ENCODE measurements at places on chromosomes 7 and 10.

DNA sequence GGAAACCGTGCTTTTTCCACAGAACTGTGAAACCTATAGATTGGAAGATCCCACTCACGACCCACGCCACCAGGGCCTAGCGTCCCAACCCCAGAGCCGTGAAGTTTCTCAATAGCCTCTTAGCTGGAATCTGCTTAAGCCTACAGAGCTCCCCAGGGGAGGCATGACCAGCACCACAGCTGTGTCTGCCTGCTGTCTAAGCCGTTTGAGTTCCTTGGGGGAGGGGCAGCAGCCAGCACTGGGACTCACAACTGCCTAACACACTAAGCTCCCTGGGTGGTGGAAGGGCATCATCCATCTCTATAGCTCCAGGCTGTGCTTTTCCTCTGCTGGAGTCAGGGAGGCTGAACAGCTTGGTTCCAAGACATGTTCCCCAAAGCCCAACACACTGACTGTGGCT, 26.0 kb upstream of the TMEM140 start:
- DNase-seq, result no peak

DNA sequence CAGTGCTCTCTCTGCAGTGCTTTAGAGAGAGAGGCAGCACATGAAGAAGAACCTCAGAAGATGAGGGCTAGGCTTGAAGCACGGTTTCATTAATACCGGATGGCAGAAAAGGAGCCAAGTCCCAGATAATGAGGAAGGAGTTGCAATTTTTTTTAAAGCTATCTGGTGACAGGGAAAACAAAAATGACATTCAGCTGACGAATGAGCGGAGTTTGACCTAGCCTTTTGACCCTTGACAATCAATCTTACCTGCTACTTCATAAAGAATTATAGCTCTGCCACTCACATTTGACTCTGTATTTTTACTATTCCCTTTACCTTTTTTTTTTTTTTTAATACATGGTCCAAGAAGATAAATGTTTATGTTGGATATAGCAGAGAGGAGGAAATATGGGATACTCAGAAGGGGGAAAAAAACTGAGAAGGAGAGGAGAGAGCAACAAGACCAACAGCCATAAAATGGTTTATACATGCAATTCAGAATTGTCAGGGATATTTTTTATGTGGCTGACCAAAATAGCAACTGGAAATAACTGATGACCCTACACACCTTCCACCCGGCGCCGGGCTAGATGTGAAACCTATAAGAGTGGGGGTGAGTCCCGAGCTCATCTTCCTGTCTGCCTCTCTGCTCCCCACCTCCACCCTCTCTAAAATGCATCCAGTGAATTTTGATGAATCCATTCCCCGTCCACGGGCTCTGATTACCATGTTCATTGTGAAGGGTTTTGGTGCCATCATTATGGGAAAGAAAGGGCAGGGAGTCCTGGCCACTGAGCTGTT, 274.4 kb upstream of the YAE1 start:
- DNase-seq, result no peak

GRCh38 chr7:50552921-50553320, 12.3 kb downstream of the DDC start:
- no peak for DNase-seq

DNA sequence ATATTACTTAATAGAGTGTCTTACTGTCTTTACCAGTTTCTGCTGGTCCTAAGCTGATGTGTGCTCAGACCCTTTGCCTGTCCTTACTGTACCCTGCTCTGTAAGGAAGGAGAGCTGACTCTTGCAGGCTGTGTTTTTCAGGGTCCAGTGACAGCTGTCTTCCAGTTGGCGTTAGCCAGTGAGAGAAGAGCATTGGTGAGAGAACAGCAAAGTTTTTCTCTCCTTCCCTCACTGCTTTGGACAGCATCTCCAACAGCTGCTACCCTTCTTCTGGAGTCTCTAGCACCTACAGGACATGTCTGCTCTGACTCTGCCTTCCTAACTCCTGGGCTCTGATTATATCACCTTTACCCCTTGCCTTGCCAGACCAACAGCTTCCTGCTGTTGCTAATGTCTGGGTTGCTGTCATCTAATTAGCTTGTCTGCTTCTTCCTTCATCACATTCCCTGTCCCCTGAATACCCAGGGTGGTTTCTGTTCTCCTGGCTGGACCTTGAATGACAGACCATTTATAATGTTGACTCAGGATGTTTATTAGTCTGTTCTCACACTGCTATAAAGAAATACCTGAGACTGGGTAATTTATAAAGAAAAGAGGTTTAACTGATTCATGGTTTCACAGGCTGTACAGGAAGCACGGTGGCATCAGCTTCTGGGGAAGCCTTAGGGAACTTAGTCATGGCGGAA, 23.5 kb upstream of the PANK1 start:
- DNase-seq, result no peak

DNA sequence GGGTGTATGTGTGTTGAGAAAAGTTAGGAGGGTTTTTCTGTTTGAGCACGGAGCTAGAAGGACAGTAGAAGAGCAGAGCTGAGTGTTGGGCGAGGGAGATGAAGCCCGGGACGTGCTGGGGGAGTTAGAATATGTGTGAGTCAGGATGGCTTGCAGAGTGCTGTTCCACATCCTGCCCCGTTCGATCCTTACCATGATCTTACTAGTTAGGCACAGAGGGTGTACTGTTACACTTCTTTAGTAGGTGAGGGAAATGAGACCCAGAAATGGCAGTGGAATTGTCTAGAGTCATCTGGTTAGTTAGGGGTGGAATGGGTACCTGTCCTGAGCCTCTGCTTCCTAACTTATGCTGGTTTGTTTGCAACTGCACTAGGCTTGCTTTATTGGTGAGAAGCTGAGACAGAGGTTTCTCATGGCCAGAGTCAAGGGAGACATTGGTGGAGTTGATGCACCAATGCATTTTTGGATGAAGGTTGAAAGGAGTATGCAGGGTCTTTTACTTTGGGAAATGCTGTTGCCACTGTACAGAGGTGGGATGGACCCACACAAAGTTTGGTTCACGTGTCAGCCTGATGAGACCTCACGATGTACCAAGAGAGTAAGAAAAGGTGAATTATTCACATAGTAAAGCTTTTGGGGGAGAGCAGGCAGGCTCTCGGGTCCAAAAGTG, 42.4 kb downstream of the CCNY start:
- no peak for DNase-seq

DNA sequence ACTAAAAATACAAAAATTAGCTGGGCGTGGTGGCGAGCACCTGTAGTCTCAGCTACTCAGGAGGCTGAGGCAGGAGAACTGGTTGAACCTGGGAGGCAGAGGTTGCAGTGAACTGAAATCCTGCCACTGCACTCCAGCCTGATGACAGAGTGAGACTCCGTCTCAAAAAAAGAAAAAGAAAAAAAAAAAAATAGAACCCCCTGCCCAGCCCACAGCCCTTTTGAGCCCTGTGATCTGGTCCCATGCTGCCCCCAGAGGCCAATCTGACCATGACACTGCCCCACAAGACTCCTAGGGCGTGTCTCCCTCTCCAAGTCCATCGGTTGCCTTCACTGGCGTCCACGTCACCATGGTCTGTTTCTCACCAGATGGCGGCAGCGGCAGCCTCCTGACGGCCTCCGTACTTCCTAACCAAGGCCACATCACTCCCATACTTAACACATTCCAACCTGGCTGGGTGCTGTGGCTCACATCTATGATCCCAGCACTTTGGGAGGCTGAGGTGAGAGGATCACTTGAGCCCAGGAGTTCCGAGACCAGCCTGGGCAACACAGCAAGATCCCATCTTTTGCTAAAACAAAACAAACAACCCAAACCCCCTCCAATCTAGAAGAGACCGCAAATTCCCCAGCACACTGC, 18.0 kb downstream of the STX1A start:
- DNase-seq, result no peak

- no peak for DNase-seq
Observed at GRCh38 chr7:107501593-107501992, 31.7 kb downstream of the GPR22 start.

DNA sequence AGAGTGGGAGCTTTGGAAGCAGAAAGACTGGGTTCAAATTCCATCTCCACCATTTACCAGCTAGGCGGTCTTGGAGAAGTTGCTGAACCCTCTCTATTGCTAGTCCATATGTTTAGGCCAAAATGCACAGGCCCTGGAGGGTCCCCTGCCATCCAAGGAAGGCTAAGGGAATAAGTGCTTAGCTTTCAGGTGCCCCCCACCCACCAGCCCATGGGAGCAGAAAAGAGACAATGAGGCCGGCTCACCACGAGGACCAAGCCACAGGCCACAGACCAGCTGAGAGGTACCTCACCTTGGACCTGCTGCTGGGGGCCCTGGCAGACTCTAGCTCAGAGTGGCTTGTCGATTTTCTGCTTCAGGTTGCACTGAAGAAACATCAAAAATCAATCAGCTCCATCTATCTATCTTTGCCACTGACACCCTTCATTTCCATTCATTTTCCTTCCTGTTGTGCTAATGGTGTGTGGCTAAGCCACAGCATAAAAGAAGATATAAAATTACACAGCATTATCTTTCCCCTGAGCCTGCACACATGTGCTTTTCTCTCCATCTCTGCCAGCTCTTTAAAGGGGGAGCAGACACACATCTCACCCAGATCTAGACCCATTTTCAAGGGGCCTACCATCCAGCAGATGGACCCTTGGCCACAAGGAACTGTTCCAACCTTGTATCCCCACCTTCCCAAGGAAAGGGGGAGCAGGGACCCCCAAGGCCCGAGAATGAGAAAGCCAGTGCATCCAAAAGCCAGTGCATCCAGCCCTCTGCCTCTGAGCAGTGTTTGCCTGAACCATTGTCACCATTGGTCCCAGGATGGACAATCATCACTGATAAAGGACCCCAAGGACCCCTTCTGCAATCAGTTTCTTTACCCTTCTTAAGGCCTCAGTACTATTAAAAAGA, 65.4 kb downstream of the GRID1 start:
- DNase-seq, result no peak

DNA sequence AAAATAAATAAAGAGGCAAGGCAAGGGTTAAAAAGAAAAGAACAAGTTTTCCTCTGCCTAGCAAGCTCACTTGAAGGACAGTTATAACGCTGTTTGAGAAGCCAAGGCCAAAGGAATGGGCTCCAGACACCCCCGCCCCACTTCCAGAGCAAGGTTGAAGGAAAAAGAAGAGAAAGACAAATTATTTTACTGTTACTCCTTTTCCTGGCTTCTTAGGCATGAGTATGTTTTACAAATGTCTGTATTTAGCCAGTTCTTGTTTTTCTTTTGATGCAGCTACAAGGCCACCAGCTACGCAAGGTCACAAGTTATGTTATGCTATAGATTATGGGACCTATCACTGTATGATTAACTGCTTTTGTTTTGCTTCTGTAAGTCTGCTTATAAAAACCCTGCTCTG, 94.6 kb downstream of the ZNF22 start:
- DNase-seq, result no peak

GRCh38 chr10:60560451-60560850, 170.8 kb upstream of the ANK3 start:
- DNase-seq, result no peak

GRCh38 chr10:52609071-52609470, 163.5 kb downstream of the MBL2 start:
- no peak for DNase-seq

All from stimulated activated CD4-positive, alpha-beta T cell treated with anti-CD3 and anti-CD28 coated beads, Interleukin-15, amount 100 ng/mL, for 1 hour (primary cell).